ENCODE measurements at places on chromosomes 2 and 18.

DNA sequence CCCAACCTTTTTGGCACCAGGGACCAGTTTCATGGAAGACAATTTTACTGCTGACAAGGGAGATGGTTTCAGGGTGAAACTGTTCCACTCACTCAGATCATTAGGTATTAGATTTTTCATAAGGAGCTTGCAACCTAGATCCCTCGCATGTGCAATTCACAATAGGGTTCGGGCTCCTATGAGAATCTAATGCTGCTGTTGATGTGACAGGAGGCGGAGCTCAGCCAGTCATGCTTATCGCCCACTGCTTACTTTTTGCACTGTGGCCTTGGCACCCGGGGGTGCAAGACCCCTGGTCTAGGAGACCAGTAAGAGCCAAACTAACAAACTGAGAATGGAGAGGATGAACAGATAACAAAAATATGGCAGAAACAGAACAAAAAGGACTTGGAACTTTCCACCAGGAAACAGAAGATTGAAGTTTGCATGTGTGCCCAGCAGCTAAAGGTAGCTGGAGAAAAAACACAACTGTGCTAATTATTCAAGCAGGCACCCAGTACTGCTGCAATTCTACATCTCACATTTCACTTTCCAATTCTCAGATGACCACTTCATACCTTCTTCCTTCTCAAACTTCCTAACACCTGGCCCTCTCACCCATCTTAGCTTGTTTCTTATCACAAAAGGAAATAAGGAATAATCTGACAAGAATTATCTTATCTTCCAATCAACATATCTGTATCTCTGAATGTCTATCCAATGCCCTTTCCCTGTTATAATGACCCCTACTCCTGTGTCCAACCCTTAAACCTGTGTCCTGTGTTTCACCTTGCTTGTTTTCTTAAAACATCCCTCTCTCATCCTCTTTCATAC is 24.8 kb downstream of the SP3 start:
- no peak for DNase-seq

- no peak for DNase-seq
Observed at GRCh38 chr2:25482341-25482740, 140.6 kb upstream of the DNMT3A start.

- no peak for DNase-seq
Observed at GRCh38 chr2:240275386-240275785, 134.9 kb upstream of the OTOS start.

GRCh38 chr2:53629001-53629400 is 138.6 kb upstream of the CHAC2 start:
- no peak for DNase-seq

- DNase-seq: no peak
Observed at GRCh38 chr18:57959278-57959677, 84.7 kb upstream of the NEDD4L start.
